ENCODE measurements at places on chromosomes 4 and X.

GRCh38 chr4:37188100-37188499, 56.4 kb upstream of the NWD2 start:
- no peak for DNase-seq

DNA sequence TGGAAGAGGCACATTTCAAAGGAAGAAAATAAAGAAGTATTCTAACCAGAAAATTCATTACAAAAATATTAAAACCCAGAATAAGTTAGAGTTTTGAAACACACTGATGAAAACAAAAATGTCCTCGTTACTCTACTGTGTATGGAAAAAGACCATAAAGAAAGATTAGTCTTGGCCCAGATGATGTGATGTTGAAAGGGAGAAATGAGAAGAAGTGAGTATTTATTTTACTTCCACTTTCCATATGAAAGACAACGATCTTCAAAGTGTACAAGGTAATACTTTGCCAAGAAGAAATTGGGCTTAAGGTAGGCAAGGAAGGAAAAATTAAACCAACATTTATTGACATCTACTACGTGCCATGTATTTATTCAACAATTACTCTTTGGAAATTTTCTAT, 48.6 kb upstream of the EMCN start:
- DNase-seq: no peak

- DNase-seq: no peak
These were observed 102.7 kb downstream of the TAB3 start for GRCh38 chrX:30786374-30786773.

DNA sequence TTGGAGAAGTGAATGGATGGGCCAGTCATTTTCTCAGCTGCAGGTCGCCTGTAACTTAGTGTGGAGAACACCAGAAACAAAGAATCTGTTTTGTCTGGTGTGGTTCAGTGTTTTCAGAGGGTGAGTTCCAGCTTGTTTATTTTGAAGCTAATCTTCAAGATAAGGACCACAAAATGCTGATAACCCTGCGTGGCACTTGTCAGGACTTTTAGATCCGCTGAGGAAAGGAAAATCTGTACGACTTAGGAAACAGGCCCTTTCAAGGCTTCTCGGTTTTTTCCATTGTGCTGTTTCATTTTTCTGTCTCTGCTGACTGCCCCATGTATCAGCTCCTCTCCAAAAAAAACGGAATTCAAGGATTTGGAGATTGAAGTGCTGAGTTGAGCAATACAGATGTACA, 8.7 kb upstream of the ANAPC4 start:
- no peak for DNase-seq

- no peak for DNase-seq
These were observed 333.2 kb downstream of the ARHGAP10 start for GRCh38 chr4:148065075-148065474.

GRCh38 chrX:47297874-47298273, 65.1 kb downstream of the USP11 start:
- no peak for DNase-seq

DNA sequence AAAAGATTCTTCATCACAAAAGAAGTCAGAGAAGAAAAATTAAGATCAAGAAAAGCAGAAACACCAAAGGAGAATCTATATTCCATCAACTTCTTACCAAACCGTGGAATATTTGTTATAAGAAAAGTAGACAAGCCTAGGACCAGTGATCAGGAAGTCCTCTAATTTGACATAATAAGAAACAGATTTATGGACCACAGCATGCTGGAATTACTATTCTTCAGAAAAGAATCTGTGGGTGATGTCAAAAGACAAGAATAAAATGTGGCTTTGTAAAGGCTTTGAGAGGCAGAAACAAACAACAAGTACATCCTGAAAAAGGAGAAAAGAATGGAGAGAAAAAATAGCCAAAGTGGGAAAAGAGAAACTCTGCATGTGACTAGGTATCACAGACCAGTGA, 123.3 kb downstream of the SLC10A7 start:
- DNase-seq: no peak

- DNase-seq: no peak
These were observed 614 bp downstream of the BEX3 start for GRCh38 chrX:103376979-103377324.

GRCh38 chrX:40406330-40406859, 174.4 kb upstream of the ATP6AP2 start:
- no peak for DNase-seq

DNA sequence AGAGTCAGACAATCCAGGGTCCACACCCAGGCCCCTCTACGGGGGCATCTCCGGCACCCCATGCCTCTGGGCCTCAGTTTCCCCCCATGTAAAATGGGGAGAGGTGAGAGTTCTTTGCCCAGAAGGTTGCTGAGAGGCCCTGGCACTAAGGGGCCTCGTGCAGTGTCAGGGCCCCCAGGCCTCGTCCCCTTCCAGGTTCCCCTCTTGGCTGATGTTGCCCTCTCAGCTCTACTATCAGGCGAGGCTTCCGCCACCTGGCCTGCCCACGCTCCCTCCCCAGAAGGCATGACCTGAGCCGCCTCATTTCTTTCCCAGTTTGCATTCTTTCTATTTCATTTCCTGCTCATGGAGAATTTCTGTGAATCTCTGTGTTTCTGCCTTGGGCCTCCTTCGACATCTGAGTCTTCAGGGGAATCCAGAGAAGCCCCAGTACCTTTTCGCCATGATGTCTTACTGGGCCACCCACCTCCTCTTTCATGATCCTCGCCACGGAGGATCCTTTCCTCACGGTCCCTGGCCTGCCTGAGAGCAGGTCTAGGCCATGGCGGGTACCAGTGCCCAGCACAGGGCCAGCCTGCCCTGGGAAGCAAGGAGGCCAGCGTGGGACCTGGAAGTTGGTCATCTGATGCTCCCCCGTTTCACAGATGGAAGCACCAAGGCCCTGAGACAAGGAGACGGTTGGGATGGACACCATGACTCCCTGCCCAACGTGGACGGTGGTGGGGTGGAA, 21.9 kb upstream of the MRFAP1 start:
- no peak for DNase-seq

DNA sequence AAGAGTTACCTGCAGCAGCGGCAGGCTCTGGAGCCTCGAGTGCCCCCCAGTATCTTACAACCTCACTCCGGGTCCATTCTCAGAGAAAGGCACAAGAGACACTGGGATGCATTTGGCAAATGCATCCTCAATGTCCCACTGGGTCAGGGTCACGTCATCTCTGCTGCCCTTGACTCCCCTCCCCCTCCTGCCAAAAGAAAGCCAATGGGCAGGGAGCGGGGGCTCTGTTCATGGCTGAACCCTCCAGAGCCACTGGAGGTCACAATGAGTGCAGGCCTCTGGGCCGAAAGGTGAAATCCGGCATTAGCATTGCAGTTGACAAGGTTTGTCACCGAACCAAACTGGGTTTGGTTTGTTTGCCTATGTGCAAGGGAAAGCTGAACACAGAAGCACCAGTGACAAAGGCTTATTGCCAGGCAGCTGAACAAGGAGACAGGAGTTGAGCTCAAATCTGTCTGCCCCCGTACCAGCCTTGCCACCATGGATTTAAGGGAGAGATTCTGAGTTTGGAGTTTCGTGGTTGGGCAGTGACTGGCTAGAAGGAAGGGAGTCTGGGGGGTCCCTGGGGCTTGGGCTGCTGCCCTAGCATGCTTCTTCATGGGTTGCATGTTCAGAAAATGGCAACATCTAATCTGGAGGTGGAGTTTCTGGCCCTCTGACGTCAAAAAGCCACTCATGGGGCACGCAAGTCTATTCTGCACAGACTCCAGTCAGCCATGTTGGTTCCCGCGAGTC, 64.3 kb downstream of the HTRA3 start:
- no peak for DNase-seq

GRCh38 chrX:39012621-39013111, 211.4 kb downstream of the MID1IP1 start:
- DNase-seq: no peak

DNA sequence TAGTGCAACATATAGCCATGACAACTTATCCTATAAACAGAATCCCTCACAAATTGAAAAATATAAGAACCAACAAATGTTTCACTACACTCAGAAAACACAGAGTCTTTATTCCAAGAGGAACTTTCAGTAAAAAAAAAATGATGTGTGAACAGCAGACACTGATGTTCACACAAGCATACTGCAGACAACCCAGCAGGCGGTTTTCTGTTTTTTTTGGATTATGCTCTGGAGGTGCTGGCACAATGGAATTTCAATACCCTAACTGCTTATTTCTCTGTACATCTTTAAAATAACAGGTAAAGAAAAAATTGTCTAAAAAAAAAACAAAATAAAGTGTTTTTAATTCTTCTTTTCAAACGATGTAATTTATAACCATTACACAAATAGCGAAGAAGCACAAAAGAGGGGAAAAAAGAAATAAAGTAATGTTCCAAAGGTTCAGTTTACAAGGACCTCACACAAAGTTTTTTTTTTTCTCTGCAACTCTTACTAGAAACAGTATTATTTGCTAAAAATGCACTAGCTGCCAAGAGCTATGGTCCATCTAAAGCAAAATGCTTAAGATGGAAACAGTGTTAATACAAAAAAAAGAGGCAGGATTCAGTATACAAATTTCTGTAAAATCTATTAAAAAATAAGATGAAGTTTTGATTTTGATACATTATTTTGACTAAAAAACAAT, 55.3 kb downstream of the ANAPC10 start:
- no peak for DNase-seq

GRCh38 chr4:89009761-89010369, 47.1 kb downstream of the FAM13A start:
- no peak for DNase-seq

DNA sequence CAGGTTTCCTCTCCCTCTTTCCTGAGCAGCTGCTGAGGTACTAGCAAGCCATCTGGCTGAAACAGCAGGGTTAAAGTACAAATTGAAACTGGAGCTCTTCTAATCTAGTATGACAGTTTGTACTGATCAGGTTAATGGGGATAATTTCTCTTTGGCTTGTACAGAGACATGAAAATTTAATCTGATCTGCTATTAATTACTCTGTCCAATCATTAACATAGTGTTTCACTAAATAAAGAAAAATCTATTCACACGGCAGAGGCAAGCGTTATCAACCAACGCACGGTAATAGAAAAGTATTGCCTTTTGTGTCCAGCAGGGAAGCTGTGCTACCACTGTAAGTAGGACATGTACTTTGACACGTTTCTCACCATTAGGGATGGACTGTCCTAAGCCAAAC, 71.1 kb downstream of the IGSF1 start:
- DNase-seq: no peak

DNA sequence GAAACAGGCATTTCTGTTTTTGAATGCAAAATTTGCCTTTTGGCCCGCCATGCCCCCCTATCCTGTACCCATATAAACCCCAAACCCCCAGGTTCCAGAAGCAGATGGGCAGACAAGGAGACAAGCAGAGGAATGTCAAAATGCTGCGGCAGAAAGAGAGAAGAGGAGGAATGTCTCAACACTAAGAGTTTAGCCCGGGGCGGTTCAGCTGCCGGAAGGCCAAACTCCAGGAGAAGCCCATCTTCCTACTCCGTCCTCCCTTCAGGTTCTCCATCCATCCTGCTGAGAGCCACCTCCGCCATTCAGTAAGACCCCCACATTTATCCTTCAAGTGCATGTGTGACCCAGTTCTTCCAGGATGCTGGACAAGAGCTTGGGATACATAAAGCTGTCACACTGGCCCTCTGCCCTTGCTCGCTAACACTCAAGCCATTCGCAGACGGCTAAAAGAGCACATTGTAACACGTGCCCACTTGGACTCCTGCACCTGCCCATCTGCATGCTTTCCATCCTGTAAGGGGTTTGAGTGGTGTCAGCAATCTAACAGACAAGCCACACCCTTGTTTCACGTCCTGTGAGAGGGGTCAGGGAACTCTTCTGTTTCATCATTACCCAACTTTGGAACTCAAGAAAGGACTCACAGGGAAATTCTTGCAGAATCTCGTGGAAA, 31.3 kb downstream of the TLR10 start:
- DNase-seq: no peak

DNA sequence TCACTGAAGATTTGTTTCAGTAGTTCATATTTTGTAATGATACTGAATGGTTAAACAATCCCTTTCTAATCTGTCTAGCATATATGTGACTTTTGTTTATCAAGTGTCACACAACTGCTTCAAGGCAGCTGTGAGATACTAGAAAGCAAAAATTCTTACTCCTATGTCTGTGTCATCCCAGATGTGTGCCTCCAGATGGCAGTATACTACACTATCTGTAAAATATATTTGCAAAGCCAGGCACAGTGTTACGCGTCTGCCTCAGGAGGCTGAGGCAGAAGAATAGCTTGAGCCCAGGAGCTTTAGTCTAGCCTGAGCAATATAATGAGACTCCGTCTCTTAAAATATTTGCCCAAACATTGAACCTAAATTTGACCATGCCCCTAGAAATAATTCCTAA, 4.0 kb downstream of the NUDT10 start:
- DNase-seq: peak; percentile 50

- no peak for DNase-seq
These were observed 36.6 kb downstream of the JADE1 start for GRCh38 chr4:128846063-128846462.

GRCh38 chr4:24876431-24876830, 36.4 kb downstream of the CCDC149 start:
- DNase-seq: no peak

GRCh38 chr4:38665551-38666411, 1.8 kb downstream of the KLF3 start:
- no peak for DNase-seq

DNA sequence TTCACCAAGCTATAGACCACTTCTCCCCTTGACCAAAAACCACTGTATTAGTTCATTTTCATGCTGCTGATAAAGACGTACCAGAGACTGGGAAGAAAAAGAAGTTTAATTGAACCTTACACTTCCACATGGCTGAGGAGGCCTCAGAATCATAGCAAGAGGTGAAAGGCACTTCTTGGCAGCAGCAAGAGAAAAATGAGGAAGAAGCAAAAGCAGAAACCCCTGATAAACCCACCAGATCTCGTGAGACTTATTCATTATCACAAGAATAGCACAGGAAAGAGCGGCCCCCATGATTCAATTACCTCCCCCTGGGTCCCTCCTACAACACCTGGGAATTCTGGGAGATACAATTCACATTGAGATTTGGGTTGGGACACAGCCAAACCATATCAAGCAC, 97.8 kb downstream of the DOCK11 start:
- no peak for DNase-seq

GRCh38 chr4:70728091-70728490, 6.3 kb downstream of the RUFY3 start:
- DNase-seq: no peak

Data from CD4-positive, alpha-beta T cell treated with Interleukin-1 beta for 1 hour (primary cell).